ENCODE measurements at places on chromosomes 5 and 9.

DNA sequence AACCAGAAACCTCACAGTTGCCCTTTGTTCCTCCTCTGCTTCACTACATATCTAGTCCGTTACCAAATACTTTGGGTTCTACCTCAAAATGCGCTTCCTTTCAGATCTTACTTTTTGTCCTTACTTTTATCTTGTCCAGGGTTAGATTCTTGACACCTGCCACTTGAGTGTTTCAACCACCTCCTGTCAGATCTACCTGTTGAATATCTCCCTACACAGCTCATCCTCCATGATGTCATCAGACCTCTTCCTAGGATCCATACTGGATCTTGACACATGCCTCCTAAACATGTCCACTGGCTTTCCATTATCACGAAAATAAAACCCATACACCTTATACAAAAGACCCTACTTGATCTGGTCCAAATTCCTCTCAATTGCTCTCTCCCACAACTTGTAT, 125.2 kb upstream of the SLC24A2 start:
- DNase-seq, result no peak

- peak; percentile 69 for DNase-seq
Observed at GRCh38 chr9:125815568-125815967, 68.4 kb downstream of the PBX3 start.

GRCh38 chr5:122311961-122312590, at the start of gene SNCAIP:
TSS of gene SNCAIP (plus strand) at chr5:122312237. CDS start at chr5:122391135, 78,898 bp downstream.
- DNase-seq, result peak; percentile 69

DNA sequence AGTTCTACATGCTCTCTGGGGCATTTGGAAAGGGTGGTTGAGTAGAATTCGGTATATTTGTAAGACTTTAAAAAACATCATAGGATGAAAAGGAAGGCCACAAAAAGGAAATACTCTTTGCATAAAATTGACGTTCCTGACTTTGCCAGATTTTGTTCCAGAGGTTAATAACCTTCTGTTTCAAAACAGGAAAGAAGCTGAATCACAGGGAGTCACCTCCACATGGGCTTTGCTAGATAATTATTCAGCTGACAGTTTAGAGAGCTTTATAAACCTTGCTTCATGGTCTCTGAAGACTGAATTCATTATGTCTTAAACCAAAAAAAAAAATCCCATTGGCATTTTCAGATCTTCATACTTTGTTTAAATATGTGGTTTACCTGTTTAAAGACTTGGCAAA, 203.7 kb downstream of the SEMA6A start:
- no peak for DNase-seq

GRCh38 chr9:20619487-20620200, 2.7 kb downstream of the MLLT3 start:
- DNase-seq, result no peak

GRCh38 chr9:125486152-125486508, 220.9 kb downstream of the MAPKAP1 start:
- no peak for DNase-seq

DNA sequence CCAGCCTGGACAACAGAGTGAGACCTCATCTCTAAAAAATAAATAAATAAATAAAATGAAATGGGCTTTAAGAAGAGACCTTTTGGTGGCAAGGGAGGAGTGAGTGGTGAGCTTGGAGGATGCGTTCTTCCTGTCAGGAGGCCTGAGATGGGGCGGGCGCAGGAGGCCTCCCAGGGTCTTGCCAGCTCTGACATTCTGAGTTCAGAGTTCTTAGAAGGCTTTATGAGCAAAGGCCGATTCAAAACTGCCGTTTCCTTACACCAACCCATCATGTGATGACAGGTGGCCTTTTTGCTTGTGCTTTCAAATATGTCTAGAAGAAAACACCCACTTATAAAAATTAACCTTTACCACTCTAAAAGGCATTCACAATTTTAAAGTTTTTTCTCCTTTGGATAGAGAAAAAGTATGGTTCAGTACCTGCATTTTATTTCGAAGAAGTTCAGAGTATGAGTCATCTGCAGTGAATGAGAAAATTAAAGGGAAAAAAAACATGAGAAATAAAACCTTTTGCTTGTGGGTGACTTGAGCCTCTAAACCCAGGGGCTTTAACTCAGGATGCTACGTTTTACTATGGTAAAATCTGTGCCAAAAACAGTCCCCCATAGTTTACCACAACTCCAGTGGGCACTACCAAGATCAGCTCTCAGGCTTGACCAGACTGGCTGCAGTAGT, 157.4 kb upstream of the OTULINL start:
- no peak for DNase-seq

GRCh38 chr9:35598866-35599590, 6.0 kb upstream of the TESK1 start:
- no peak for DNase-seq

DNA sequence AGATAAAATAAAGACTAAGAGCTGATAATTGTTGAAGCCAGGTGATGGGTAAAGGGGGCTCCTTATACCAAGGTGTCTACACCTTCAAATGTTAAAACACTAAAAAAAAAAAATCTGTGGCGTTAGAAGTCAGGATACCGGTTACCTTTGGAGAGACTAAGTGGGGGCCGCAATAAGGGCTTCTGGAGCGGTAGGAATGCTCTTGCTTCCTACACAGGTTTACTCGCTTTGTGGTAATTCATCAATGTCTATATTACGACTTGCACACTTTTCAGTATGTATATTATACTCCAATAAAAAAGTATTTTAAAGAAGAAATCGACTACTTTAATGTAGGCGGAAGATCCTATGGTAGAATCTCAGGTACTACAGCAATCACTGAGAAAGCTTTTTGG, 12.5 kb downstream of the MRPS27 start:
- DNase-seq, result no peak

- DNase-seq, result peak; percentile 73
Observed at GRCh38 chr5:177434942-177435738, 8.7 kb downstream of the GRK6 start.

DNA sequence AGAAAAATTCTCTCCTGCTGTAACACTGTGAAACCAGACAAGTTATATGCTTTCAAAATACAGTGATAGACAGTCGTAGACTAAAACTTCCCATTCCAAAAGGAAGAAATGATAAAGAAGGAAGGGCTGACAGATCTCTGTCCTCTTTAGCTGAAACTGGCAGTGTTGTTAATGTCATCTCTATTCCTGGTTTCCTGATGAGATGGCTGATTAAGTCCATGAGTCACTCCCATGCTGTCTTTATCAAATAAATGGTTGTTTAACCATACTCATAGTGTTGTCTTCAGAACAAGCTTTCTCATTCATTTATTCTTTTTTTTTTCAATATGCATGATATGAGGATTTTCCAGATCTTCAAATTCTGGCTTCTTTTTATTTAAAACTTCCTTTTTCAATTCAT, 952.2 kb upstream of the WWC1 start:
- no peak for DNase-seq

GRCh38 chr9:132241483-132241839, 79.6 kb downstream of the NTNG2 start:
- DNase-seq, result peak; percentile 54

GRCh38 chr9:107874591-107875369, 385.2 kb upstream of the KLF4 start:
- DNase-seq, result no peak

GRCh38 chr5:167294882-167295680, 996.4 kb upstream of the WWC1 start:
- DNase-seq, result peak; percentile 66
